Vagina (tissue), 2 donors: ENCODE measurements at places on chromosomes 12 and 14.

- no peak for DNase-seq
These were observed 150.6 kb upstream of the HMGA2 start for GRCh38 chr12:65673732-65674131.

- DNase-seq = no peak
These were observed at the start of gene RTN1 for GRCh38 chr14:59870277-59871165. Gene RTN1 (minus strand): TSS chr14:59870776. CDS start chr14:59870630, 146 bp downstream.

GRCh38 chr12:120257041-120257821, 8.3 kb downstream of the PXN start:
- DNase-seq = no peak

- DNase-seq = no peak
These were observed 309.1 kb upstream of the FKBP4 start for GRCh38 chr12:2485681-2486080.

DNA sequence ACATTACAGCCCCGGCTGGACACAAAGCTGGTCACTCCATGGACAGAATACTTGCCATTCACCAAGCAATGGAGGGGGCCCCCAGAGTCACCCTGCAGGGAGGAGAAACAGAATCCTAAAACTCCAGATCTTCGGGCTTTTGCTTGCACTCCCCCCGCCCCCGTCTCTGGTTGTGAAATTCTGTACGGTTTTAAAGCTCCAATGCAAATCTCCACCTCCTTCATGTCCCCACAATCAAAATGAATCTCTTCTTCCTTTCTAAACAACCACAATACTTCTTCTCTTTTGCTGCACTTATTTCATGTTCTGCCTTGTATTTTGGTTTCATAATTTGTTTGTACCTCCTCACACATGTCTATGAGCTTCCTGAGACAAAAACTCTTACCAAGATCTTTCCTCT, 5.8 kb upstream of the BIN2 start:
- DNase-seq = no peak

GRCh38 chr14:39396448-39396847, 35.8 kb downstream of the FBXO33 start:
- DNase-seq = no peak

DNA sequence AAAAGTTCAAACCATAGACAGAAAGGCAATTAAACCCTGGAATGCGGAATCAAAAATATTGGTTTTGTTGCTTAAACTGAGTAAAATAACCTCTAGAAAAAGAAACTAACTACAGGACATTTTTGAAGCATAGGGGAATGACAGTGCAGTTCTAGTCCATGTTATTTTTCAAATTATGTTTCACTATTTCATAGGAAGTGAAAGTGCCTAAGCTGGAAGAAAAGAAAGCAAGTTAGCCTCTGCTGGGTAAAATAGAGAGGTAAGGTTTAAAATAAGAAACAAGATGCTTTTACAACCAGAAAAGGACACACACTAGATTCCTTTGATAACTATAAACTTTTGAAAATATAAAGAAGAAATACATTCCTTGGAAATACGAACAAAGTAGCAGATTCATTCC, 1.1 kb downstream of the CLECL1 start:
- no peak for DNase-seq

- DNase-seq = no peak
These were observed 29.6 kb downstream of the CRADD start for GRCh38 chr12:93706824-93707223.

GRCh38 chr12:84644908-84645307, 267.7 kb downstream of the SLC6A15 start:
- no peak for DNase-seq

DNA sequence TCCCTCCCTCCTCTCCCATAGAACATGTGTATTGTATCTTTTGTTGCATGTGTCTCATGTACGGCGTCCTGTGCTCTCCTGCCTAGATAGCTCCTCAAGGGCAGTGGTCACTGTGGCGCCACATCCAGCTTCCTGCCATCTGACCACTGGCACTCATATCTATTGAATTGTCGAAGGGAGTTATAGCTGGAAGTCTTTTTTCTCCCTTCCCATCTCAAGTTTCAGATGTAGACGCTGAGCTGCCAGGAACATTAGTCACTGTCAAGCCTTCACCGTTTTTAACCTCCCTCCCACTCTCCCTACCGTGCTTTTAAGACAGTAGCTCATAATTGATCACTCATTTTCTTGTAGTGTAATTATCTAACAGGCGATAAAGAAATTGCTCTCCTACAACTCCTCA, 33.0 kb downstream of the MTHFD1 start:
- no peak for DNase-seq

DNA sequence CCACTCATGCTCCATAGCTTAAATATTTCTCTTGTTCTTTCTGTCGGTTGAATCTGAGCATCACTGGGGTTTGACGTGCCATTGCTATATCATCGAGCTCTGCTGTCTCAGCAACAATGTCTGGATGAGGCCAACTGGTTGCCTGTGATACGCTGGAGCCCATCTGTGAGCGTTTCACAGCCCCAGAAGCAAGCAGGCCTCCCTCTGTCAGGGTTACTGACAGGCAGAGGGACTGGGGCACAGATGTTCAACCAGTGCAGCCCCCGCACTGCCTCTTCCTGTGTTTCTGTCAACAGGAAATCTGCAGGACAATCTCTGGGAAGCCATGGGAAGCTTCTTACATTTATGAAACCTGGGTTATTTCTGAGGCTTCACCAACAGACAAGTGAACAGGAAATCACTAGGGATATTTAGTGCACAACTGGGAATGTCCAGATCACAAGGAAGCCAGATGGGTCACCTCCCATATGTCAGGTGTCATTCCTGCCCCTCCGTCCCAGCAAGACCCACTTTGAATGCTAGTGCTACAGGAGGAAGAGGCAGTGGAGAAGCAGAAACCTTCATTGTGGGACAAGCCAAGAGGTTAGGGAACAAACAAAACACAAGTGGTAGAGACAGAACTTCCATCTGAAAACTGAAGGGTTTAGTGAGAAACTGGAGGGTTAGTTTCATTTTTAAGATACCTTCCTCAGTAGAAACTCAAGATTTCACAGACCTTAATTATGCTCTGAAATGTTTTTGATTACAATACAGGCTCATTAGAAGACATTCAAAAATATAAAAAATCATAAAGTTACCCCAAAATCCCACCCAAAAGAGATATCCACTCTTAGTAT, 24.1 kb downstream of the DMAC2L start:
- no peak for DNase-seq

- DNase-seq = no peak
These were observed 7.0 kb upstream of the ANO6 start for GRCh38 chr12:45208604-45209487.

- DNase-seq = no peak
These were observed 44.2 kb downstream of the ZFP36L1 start for GRCh38 chr14:68748691-68749090.

GRCh38 chr14:81390696-81391095, 9.4 kb downstream of the STON2 start:
- no peak for DNase-seq

DNA sequence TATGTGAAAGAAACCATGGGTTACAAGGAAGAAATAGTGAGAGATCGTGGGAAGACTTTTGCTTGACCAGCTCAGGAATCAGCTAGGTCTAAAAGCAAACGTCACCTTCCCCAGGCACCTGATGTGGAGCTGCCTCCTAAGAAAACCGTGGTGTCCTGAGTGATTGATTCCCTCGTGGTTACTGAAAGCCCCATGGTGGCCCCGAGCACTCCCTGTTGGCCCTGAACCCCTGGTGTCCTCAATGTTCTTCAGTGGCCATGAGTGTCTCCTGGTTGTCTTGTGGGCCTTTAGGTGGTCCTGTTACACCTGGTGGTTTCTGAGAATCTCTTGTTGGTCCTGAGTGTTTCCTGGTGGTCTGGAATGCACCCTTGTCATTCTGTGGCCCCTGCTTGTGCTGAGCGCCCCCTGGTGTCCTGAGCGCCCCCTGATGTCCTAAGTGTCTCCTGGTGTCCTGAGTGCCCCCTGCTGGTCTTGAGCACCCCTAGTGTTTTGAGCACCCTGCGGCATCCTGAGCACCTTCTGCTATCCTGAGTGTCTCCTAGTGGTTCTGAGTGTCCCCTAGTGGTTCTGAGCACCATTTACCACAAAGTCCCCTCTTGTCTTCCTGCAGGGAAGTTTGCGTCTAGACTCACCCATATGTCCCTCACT, 518.7 kb downstream of the TMEM121 start:
- no peak for DNase-seq

- DNase-seq = no peak
These were observed 369.3 kb upstream of the DCN start for GRCh38 chr12:91551927-91552326.

DNA sequence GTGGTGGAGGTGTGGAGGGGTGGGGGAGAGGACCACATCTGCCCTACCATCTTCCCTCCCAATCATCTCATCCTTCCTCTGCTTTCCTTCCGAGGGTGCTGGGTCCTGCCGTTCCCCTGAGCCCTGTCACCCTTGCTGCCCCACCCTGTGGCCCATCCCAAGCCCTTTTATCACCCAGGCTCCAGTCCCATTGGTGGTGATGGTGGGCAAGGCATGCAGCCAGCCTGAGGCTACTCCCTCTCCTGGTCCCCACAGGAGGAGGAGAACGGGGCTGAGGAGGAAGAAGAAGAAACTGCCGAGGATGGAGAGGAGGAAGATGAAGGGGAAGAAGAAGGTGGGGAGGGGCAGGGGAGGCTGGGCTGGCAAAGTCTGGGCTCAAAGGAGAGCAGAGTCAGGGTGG, 2.7 kb upstream of the LAG3 start:
- DNase-seq = no peak

- no peak for DNase-seq
These were observed 4.0 kb upstream of the SYCP3 start for GRCh38 chr12:101743242-101743641.

DNA sequence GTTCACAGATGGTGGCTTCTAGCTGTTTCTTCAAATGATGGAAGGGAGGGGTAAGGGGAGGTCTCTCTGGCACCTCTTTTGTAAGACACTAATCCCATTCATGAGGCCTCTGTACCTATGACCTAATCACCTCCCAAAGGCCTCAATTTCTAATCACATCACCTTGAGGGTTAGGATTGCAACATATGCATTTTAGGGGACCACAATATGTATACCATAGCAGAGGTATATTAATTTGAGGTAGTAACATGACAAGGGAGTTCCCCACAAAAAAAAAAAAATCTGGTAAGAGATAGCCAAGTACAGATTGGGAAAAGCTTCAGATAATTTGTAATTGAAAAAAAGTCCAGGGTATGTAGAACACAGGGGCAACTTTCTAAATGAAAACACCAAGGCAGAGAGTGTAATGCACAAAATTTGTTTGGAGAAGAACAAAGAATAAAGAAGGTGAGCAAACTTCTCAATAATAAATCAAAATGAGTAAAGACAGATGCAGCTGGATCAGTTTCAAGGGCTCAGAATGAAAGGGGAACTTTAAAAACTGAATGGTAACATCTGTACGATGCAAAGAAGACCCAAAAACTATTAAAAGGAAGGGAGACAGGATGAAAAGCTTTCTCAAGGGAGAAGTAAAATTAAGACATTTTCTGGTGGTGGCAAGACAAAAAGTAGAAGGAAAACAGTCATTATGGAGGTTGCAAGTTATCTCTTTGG, 125.5 kb upstream of the DCN start:
- no peak for DNase-seq

DNA sequence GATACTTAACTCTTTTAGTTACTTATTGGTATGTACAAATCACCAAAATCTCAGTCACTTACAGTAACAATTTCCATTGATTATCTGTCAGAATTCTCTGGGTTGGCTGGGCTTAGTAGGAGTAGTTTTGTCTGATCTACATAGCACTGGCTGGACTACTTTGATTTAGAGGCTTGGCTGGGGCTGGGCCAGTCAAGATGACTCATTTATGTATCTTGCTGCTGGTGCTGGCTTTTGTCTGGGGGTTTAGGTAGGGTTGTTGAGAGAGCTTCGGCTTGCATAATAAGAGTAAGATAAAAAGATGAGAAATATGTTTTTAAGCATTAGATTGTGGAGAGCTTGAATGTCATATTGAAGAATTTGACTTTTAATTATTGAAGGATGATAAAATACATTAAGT, 1093.7 kb downstream of the SLC6A15 start:
- no peak for DNase-seq

DNA sequence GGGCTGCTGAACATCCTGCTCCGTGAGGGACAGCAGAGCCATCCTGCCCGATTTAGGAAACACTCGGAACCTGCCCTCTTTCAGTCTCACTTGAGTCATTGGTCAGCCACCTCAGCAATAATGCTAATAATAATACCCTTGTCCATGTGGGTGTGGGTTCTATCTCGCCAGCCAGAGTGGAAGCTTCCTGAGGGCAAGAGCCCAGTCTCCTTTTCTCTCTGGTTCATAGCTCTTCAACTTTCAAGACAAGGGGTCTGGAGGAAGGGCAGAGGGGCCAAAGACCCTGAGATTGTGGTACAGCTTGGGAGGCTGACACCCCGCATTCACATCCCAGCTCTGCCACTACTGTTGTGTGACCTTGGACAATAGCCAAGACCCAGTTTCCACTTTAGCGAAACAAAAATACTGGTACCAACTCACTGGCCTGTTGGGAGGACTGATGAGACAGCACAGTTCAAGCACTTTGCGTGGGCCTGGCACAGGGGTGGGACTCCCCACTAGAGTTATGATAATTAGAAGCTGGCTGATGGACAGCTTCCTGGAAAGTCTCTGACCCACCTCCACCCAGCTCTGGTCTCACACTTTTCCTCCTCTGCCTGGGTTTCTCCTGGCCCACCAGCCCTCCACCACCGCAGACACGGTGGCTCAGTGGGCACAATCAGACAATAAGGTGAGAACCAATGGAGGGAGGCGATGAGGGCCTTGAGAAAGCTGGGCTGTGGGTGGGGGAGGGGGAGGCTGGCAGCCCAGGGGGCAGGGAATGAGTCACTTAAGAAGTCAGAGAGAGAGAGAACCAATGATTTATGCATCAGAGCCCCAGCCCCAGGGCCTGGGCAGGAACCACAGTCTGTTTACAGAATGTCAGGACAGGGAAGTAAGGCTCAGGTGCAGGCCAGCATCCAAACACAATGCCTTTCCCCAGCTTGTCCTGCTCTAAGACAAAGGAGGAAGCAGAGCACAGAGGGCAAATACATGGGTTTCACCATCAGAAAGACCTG, 9.6 kb downstream of the FAIM2 start:
- no peak for DNase-seq

DNA sequence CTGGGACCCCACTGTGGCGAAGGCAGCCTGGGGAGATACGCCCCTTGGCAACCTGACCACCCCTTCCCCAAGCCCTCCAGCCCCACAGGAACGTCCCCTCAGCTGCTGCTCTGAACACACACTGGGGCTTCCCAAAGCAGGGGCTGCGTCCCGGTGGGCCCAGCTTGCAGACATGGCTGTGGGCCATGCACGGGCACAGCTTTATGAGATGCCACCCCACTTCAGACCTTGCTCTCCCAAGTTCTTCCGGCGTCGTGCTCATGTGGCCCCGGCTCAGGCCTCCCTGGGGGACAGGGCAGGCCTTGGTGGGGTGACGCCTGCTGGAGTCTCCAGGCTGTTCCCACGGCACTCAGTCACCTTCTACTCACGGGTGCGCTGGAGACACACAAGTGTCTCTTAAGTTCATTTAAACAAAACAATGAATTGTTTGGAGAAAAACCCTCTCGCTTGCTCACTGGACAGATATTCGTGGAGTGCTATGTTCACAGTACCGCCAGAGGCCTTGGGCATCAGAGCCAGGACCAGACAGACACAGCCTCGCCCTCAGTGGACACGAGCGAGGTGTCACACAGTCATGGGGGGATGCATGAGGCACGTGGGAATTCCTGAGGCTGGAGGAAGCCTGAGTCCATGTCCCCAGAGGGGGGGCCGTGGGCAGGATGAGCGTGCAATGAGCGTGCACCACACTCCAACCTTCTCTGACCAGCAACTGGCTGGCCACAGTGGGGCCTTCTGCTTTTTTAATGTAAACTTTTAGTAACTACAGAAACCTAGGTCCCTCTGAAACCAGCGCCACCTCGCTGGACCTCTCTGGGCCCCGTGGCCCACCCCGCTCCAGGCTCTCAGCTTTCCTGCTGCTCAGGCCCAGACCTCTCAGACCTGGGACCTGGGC, 4.3 kb downstream of the GALNT9 start:
- DNase-seq = no peak

GRCh38 chr12:25924491-25925001, 33.9 kb upstream of the RASSF8 start:
- no peak for DNase-seq
